ENCODE measurements at places on chromosomes 4 and X. TPM values are rescaled to one million over a fixed set of nuclear protein-coding genes. Genes with fewer than 3 reads are reported as not detected.
A peak's percentile ranks its signal among the peaks of the same experiment; 100 is the strongest.

The PNMA6A gene
- 0.50 TPM for total RNA-seq

DNA sequence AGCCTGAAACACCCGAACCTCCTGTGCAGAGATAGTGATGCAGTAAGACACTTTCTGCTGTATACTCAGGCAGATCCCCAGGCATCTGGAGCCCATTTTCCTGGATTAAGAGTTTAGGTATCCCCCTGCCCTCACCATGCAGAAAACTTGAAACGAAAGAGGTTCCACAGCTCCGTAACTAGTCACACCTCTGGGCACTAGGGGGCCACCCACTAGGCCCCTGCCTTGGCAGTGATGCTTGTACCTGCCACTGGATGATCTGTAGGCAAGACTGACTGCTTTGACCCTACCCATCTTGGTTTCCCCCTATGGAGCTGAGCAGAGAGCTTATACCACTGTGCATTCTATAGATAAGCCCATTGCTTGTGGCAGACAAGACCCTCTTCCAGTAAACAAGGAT lies 940.6 kb downstream of the PCDH19 start:
- H3K4me3 ChIP-seq: no peak overlapping the region
- DNase-seq: no peak
- H3K36me3 ChIP-seq: no peaks in the 10 kb centered on the region
- H3K27ac ChIP-seq: no peak overlapping the region

DNA sequence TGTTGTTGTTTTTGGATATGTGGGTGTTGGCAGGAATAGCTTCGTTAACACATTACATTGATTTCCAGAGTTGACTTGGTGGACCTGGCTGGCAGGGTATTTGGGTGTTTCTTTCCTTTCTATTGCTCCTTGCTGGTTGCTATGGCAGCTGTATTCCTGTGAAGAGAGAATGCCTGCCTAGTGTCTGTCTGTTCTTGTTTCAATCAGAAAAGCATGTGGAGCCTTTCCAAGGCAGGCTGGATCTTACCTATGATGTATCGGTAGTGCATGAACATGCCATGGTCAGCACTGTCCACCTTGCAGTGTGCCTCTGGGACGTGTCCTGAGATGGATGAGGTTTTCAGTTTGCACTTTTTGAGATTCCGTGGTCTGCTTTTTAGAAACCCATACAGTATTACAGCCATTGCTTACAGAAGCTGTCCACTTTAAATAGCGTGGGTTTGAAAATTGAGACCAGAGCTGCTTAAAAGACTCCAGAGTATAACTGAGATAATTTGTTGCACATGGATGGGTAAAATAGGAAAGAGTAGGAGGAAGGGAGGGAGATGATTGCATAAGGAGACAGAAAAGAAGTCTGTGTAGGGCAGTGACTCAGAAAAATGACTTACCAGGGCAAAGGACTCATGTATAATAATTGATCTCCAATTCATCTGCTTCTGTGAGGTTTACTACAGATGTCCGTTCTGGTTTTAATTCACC lies 20.0 kb upstream of the AADAT start:
- H3K4me3 ChIP-seq: no peak overlapping the region
- no peak overlapping the region for H3K27ac ChIP-seq
- H3K27me3 ChIP-seq: no peaks in the 10 kb centered on the region
- no peaks in the 10 kb centered on the region for H3K36me3 ChIP-seq
- no peaks in the 10 kb centered on the region for H3K4me1 ChIP-seq

The CT55 gene
- not detected for total RNA-seq

The IRS4 gene
- total RNA-seq: not detected

- no peaks in the 10 kb centered on the region for H3K4me1 ChIP-seq
- H3K4me3 ChIP-seq: no peak overlapping the region
- H3K27me3 ChIP-seq: peaks cover 8% of the 10 kb centered on the region
- H3K36me3 ChIP-seq: no peaks in the 10 kb centered on the region
Measured at GRCh38 chr4:110544594-110544993, 68.6 kb downstream of the ENPEP start.

The DMRTC1 gene
- not detected for total RNA-seq

The SPANXA2 gene
- total RNA-seq: not detected

The NUP62CL gene
- 2.8 TPM for total RNA-seq

The SHROOM3 gene
- total RNA-seq: not detected

DNA sequence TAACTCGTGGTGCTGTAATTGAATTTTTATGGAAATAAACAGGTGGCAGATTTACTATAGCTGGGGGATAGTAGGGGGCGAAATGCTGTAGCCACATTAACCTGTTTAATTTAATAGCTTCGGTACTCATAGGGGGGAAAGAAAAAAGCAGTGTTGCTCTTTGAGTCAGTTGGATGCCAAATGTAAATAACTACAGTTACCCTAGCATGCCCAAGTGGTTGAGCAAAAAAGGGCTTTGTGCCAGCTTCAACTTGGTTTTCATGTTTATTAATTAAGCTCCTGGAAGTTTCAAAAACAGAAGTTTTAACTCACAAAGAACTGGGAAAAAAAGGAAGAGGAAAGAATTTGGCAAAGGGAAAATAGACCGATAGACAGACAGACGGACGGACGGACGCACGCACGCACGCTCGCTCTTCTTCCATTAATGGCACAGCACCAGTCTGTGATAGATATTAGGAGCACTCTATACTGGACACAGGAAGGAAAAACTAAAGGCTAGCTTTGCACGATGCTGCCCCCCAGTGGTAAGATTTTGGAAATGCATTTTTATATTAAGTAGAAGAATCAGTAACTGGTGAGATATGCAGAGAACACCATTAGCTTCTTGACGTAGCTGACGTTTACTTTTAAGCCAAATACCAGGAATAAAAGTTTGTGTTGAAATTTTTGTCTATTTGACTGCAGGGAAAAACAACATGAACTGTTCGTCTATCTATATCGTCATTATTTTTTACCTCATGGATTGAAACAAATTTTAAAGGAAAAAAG lies 151.8 kb downstream of the SLC7A11 start:
- no peaks in the 10 kb centered on the region for H3K27me3 ChIP-seq
- H3K4me3 ChIP-seq: no peak overlapping the region
- DNase-seq: peak; percentile 22
- no peaks in the 10 kb centered on the region for H3K4me1 ChIP-seq
- H3K36me3 ChIP-seq: no peaks in the 10 kb centered on the region

GRCh38 chr4:123640271-123640670 lies 243.7 kb downstream of the SPRY1 start:
- H3K4me1 ChIP-seq: peaks cover 4% of the 10 kb centered on the region
- H3K27ac ChIP-seq: no peak overlapping the region
- H3K36me3 ChIP-seq: no peaks in the 10 kb centered on the region

GRCh38 chr4:87758270-87758669 lies 41.1 kb upstream of the IBSP start:
- H3K4me1 ChIP-seq: no peaks in the 10 kb centered on the region
- no peak overlapping the region for H3K27ac ChIP-seq
- no peak overlapping the region for H3K4me3 ChIP-seq
- DNase-seq: no peak
- no peaks in the 10 kb centered on the region for H3K36me3 ChIP-seq

DNA sequence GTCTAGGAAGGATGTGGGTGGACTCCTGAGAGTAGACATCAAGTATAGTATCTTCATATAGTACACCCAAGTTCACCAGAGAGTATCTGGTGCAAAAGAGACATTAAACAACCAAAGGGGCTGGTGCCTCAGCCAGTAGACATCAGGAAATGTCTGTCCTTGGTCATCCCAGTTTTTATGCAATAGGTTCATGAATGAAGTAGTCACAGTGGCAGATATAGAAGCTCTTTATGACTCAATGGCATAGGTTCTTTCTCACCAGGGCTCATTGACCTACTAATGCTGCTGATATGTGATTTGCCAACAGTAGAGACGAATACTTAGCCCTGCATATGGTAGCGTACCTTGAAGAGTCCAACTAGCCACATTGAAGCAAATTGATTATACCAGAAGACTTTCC lies 45.0 kb upstream of the CCDC149 start:
- no peak overlapping the region for H3K4me3 ChIP-seq
- no peak for DNase-seq
- H3K27me3 ChIP-seq: peaks cover 1% of the 10 kb centered on the region
- no peaks in the 10 kb centered on the region for H3K36me3 ChIP-seq

DNA sequence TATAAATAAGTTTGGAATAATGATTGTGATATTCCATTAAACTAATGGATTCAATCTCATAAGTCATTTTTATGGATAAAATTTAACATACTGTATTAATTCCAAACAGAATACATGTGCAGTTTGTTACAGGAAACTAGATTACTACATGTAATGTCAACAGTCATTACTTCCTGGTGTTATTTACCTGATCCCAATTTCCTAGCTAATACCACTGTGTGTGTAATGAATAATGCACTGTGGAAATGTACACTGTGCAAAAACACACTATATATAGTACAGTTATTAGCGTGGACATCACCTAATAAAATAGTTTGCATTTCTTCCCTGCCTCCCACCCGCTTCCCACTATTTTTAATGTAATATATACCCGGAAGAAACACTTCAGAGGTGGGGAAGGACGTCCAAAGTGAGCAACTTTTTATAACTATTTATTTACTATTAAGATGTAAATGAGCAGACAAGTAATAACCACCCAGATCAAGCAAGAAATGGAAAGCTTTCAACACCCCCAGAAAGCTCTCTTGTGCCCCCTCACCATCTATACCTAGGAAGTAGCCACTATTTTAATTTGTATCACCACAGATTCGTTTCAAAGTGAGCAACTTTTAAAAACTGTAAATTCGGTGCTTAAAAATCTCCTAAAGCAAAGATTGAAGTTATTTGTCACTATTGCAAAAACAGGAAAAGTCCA lies 219.1 kb downstream of the THOC2 start:
- H3K36me3 ChIP-seq: peaks cover 2% of the 10 kb centered on the region
- no peak overlapping the region for H3K4me3 ChIP-seq
- no peaks in the 10 kb centered on the region for H3K4me1 ChIP-seq
- DNase-seq: no peak
- H3K27me3 ChIP-seq: no peaks in the 10 kb centered on the region

DNA sequence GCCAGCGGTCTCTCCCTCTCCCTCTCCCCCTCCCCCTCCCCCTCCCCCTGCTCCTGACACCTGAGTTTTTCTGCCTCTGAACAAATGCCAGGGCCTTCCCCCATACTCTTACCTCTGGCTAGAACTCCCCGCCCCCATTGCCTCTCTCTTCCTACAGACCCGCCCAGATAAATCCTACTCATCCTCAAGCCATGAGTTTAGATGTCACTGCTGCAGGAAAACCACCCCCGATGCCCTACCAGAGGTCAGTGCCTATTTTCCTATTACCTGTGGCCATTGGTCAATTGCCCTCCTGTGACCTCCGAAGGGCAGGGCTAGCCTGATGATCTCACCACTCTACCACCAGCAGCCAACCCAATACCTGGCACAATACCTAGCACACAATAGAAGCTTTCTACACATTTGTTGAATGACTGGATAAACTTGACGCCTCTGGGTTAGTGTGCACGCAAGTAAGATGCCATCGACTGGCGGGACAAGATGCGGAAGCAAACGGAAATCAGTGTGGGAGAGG lies 43.7 kb downstream of the SLC2A9 start:
- peaks cover 3% of the 10 kb centered on the region for H3K36me3 ChIP-seq
- no peaks in the 10 kb centered on the region for H3K27me3 ChIP-seq
- no peak overlapping the region for H3K4me3 ChIP-seq
- no peak overlapping the region for H3K27ac ChIP-seq
- no peak for DNase-seq

- H3K27ac ChIP-seq: no peak overlapping the region
- H3K27me3 ChIP-seq: peaks cover 2% of the 10 kb centered on the region
- no peaks in the 10 kb centered on the region for H3K36me3 ChIP-seq
- H3K4me1 ChIP-seq: no peaks in the 10 kb centered on the region
Measured at GRCh38 chrX:50691820-50692219, 122.2 kb downstream of the SHROOM4 start.

The VCX2 gene
- not detected for total RNA-seq

GRCh38 chr4:53852343-53852742 lies 212.1 kb downstream of the CHIC2 start:
- no peak overlapping the region for H3K4me3 ChIP-seq
- H3K27me3 ChIP-seq: no peaks in the 10 kb centered on the region
- DNase-seq: no peak
- H3K4me1 ChIP-seq: no peaks in the 10 kb centered on the region
- H3K27ac ChIP-seq: no peak overlapping the region

DNA sequence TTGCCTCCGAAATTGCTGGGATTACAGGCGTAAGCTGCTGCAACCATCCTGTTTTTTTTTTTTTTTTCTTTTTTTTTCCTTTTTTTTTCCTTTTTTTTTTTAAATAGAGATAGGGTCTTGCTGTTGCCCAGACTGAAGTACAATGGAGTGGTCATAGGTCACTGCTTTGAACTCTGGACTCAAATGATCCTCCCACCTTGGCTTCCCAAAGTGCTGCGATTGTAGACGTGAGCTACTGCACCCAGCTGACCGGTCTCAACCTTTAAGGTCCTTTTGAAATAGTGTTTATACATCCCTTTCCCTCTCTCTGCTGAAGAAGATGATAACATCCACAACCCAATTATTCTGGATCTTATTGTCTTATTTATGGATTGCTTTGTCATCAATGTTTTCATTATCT lies 548.7 kb downstream of the GBA3 start:
- no peak overlapping the region for H3K4me3 ChIP-seq
- no peaks in the 10 kb centered on the region for H3K4me1 ChIP-seq
- DNase-seq: no peak
- H3K27me3 ChIP-seq: no peaks in the 10 kb centered on the region

GRCh38 chr4:68735106-68735505 lies 64.7 kb upstream of the UGT2B15 start:
- H3K4me3 ChIP-seq: no peak overlapping the region
- no peaks in the 10 kb centered on the region for H3K27me3 ChIP-seq
- H3K4me1 ChIP-seq: no peaks in the 10 kb centered on the region
- no peaks in the 10 kb centered on the region for H3K36me3 ChIP-seq
- no peak for DNase-seq

- H3K27ac ChIP-seq: no peak overlapping the region
- peak; percentile 58 for DNase-seq
- no peaks in the 10 kb centered on the region for H3K27me3 ChIP-seq
Measured at GRCh38 chr4:8117278-8117682, 41.3 kb downstream of the ABLIM2 start.

GRCh38 chr4:26796081-26796480 lies 64.6 kb upstream of the STIM2 start:
- H3K4me3 ChIP-seq: no peak overlapping the region
- DNase-seq: no peak
- no peaks in the 10 kb centered on the region for H3K4me1 ChIP-seq

DNA sequence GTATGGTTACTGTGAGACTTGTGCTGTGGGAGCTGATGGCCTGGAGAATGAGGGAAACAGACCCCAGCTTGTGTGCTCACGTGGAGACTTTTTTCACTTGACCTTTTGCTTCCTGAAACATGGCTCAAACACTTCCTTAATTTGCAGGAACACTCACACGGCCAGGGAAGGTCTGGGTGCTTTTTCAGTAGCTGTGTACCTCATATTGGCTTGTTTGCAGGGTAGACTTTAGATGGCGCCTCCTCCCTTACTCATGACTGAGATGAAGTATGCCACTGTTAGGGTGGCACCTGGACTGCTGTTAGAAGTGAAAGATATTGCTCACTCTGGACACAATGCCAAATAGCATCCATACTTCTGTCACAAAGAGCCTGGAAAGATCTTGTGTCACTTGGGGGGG lies 75.7 kb upstream of the WDR1 start:
- no peak for DNase-seq
- H3K27ac ChIP-seq: no peak overlapping the region
- no peaks in the 10 kb centered on the region for H3K27me3 ChIP-seq
- H3K36me3 ChIP-seq: no peaks in the 10 kb centered on the region

- H3K4me3 ChIP-seq: peak within 1 kb of the TSS; percentile 29
- peaks cover 5% of the 10 kb centered on the region for H3K4me1 ChIP-seq
- H3K27ac ChIP-seq: no peak within 1 kb of the TSS
- peaks cover 26% of the 10 kb centered on the region for H3K27me3 ChIP-seq
Measured at GRCh38 chrX:153646620-153647373, at the start of gene DUSP9. TSS of gene DUSP9 (plus strand) at chrX:153647203. CDS start at chrX:153647954, 751 bp downstream.
